GM06990 (cell line): ENCODE measurements at places on chromosomes 7 and 10.

DNA sequence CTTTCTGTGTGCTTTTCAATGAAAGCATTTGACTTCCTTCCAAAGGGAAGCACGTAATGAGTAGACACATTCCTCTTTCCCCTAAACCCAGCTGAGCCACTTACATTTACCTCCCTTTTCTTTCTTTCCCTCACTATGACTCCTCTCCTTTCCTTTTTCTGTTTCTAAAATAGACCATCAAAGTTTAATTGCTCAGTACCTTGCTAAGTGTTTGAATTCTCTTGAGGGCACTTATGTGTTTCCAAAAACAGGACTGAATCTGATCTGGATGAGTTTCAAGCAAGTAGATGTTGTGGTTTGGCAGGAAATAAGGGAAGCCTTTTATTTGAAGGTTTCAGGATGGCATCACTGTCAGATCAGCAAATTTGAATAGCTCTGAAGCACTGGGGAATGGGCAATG, 396.2 kb downstream of the REEP3 start:
- DNase-seq = no peak

GRCh38 chr7:2219606-2220005, 13.1 kb downstream of the MAD1L1 start:
- no peak for DNase-seq

- DNase-seq = no peak
Observed at GRCh38 chr7:158354861-158355260, 232.8 kb downstream of the PTPRN2 start.

- peak; percentile 84 for DNase-seq
Observed at GRCh38 chr7:50349963-50350944, 45.7 kb downstream of the IKZF1 start.

DNA sequence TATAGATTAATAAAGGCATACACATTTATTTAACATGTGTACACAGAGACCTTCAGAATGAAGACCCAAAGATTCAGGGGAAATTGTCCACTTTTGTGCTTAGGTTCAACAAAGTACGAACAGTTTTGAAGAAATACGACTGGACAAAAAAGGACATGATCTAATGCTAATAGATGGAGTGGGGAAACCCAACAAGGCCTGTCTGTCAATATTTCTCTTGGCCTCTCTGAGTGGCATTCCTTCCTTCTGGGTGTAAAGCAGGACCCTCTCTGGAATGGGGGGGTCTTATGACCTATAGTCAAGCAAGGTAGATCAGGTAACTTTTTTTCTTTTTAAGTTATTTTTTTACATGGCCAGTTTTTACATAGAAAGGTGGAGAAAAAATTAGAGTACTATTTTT, 222.3 kb upstream of the IGFBP3 start:
- no peak for DNase-seq

GRCh38 chr10:113971349-113971973, 72.2 kb upstream of the ADRB1 start:
- no peak for DNase-seq

DNA sequence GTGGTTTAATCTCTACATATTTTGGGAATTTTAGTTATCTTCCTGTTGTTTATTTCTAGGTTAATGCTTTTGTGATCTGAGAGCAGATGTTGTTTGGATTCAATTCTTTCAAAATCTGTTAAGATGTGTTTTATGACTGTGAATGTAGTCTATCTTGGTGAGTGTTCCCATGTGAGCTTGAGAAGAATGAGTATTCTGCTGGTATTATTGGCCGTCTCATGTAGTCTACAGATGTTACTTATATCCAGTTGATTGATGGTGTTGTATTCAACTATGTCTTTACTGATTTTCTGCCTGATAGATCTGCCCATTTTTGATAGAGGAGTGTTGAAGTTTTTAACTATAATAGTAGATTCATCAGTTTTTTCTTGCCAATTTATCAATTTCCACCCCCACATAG, 141.4 kb upstream of the FOXP2 start:
- no peak for DNase-seq

- no peak for DNase-seq
Observed at GRCh38 chr7:99255463-99255862, 17.2 kb upstream of the MYH16 start.

DNA sequence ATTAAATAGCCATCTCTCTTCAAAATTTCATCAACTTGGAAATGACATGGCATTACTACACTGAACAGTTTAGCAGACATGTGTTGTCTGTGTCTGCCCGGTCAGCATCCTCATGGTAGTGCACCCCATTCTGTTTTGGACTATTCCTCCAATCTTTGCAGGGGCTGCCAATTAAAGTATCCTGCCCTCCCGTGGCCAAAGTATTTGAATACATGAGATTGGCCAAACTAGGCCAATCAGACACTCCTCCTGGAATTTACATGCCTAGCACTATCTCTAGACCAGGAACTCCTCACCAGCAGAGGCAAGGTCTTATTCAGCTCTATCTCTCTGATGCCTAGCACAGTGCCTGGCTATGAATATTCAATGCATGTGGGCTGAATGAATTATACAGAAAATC, 4.4 kb downstream of the SHTN1 start:
- DNase-seq = no peak

DNA sequence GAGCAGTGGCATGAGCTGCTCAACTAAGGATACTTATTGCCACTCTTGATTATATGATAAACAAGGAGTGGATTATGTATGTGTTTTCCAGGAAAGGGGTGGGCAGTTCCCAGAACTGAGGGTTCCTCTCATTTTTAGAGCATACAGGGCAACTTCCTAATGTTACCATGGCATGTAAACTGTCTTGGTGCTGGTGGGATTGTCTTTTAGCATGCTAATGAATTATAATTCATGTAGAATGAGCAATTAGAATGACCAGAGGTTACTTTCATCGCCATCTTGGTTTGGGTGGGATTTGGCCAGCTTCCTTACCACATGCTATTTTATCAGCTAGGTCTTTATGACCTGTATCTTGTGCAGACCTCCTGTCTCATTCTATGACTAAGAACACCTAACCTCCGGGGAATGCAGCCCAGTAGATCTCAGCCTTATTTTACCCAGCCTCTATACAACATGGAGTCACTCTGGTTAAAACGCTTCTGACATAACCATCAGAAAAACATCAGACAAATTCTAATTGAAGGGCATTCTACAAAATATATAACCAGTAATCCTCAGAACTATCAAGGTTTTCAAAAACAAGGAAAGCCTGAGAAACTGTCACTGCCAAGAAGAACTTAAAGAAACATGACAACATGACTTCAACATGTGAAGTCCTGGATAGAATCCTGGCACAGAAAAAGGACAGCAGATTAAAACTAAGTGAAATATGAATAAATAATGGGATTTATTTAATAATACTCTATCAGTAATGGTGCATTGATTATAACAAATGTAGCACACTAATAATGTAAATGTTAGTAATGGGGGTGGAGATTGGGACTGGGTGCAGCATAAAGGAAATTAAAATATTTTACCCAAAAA, 365.0 kb downstream of the SEMA3D start:
- DNase-seq = no peak
